PC-3 (cell line): ENCODE measurements at places on chromosomes 6 and 20.

DNA sequence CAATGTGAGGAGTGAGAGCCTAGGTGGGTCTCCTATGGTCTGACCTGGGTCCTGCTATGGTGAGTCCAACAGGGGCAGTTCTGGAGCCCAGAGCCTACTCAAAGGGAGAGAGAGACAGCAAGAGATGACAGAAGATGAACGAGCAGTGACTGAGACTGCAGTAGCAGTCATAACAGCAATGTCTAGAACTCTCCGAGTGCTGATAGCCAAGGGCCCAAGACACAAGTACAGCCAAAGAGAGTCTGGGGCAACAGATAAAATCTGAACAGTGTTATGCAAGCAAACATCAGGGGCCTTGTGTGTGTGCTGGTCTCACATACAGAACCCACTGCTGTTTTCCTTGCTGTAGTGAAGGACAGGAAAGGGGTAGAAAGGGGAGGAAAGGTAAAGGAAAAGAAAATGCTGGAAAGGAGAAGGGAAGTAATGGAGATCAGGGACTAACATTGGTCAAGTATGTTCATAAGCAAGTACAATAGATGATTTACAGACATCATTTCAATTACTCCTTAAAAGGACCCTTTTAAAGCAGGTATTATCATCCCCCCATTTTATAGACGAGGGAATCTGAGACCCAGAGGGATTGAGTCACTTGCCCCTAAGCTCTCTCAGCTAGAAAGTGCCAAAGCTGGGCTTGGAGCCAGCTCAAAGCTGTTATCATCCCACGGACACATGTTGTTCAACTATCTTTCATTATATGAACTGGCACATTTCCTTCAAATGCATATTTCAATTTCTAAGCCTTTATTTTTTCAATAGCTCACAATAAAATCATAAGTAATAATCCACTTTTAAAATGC lies 182.3 kb upstream of the RAB32 start:
- DNase-seq: peak; percentile 50

GRCh38 chr6:151098166-151098565 lies 141.6 kb upstream of the AKAP12 start:
- no peak for DNase-seq

DNA sequence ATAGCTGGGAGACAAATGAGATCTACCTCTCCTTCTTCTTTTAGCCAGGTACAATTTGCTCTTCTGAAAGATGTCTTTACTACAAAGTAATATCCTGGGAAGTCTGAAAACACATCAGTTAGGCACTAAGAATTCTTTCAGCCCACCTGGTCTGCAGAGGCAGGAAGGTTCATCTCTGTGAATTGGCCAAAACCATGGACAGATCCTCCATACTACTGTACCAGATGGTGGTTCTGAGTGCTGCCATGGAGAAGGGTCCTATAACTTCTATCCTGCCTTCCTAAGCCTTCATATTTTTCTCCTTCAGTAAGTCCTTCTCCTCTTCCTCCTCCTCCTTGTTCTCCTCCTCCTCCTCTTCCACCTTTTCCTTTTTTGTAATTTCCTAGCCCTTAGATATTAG lies 11.7 kb upstream of the PCSK2 start:
- DNase-seq: no peak

- DNase-seq: no peak
Observed at GRCh38 chr20:50487397-50487796, 22.8 kb upstream of the PTPN1 start.

DNA sequence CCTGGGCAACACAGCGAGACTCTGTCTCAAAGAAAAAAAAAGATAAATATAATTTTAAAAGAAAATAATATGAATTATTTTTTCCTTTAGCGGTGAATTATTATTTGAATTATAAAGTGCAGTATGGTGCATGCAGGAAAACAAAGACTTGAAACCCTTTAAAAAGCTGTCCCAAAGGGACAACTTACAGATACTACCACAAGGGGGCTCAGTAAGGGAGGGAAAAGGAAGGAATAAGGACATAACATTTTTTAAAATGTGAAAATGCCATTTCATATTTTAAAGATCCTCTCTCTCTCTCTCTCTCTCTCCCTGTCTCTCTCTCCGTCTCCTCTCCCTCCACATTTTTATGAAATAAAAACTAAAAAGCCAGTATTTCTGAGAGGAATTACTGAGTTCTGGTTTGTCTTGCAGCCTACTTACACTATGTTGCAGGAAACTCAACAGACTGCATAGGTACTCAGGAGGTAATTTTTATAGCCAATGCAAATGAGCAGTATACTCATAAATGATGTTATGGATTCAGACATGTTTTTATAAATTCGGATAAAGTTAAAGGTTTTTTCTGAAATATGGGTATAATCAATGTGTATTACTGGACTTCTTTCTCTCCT lies 455.0 kb upstream of the GJE1 start:
- DNase-seq: peak; percentile 63

GRCh38 chr20:34579979-34580940 lies 21.7 kb downstream of the MAP1LC3A start:
- peak; percentile 57 for DNase-seq

DNA sequence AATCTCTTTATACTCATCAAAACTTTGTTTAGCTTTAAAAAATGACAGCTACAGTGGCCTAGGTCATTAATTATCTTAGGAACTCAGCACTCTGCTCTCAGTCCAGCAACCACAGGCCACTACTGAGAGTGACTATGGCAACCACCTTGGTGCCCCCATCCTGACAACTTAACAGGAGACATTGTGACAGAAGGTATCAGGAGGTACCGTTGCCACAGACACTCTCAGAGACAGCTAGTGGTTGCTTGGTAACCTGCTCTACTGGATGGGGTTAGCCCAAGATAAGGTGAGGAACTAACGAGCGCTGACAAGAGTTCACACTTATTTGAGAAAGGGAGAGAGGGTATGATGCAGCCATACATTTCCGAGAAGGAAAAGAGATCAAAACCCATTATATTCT lies 76.1 kb upstream of the TFAP2D start:
- no peak for DNase-seq
